ENCODE measurements at places on chromosomes 11 and 22.

GRCh38 chr11:94049351-94049750 is 28.2 kb downstream of the HEPHL1 start:
- DNase-seq = no peak

GRCh38 chr11:34972892-34973291 is 56.5 kb downstream of the PDHX start:
- DNase-seq = peak; percentile 90

- DNase-seq = no peak
Measured at GRCh38 chr11:45266676-45267020, 19.5 kb downstream of the SYT13 start.

- peak; percentile 96 for DNase-seq
Measured at GRCh38 chr11:10304495-10305261, at the start of gene ADM. TSS of gene ADM (plus strand) at chr11:10305073. CDS start at chr11:10305701, 628 bp downstream.

GRCh38 chr22:49155039-49155769 is 672.5 kb downstream of the BRD1 start:
- no peak for DNase-seq

DNA sequence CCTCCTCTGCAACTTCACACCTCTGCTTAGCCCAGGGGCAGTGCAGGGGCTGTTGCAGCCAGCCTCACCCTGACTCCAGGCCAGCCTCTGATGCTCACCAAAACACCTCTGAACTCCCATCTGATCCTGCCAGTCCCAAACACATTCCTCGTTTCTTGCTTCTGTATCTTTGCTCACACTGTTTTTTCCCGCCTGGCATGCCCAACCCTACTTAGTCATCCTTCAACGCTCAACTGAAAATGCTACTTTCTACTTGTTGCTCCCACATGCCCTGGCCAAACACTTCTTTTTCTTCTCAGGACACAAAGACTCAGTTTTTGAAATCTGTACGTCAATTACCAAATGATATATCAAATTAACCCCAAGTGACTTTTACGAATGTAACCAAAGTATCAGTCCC is 140.8 kb upstream of the ZBED5 start:
- DNase-seq = no peak

DNA sequence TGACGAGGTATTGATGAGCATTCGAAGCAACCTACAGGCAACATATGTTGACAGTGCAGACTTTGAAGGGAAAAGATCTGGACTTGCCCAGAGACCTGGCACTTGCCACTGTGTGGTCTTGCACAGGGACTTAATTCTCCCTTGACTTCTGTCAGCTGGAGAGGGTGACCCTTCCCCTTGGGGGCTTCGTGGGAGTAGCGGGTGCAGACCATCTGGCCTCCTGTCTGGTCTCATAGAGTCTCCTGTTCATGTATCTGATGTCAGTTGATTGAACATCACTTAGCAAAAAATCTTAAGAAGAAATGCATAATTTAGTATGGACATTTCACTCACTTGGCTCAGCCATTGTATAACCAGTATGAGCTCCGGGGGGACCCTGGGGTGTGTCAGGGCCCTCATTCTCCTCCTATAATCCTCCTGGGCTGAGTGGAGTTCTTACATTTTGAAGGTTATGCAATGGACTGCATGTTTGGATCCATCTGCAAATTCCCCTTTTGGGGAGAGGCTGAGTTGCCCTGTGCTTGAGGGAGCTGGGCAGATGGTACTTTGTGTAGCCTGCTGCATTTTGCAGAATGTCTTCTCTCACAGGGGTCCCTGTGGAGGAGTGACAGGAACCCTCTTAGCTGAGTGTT is 13.0 kb downstream of the BCR start:
- DNase-seq = no peak

- DNase-seq = peak; percentile 64
Measured at GRCh38 chr22:46110215-46110614, 40.1 kb upstream of the PPARA start.

GRCh38 chr11:83819931-83820549 is 533.9 kb upstream of the CCDC90B start:
- peak; percentile 70 for DNase-seq

- DNase-seq = no peak
Measured at GRCh38 chr22:37298748-37299495, 16.6 kb downstream of the CYTH4 start.

DNA sequence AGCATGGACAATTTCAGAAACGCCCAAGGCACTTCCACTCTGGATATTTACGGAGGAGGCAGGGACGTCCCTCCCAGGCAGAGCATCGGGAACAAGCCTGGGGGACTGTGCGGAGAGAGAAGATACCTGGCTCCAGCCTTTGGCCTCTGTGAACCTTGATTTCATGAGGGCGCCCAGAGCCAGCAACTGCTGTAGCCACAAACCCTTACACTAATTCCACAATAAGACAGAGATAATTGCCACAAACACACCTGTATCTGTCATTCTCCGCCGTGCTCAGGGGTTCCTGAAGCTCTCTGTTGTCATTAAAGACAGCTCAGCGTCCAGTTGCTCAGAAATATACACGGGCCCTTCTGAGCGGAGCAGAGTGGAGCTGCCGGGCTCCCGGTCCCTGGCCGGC is 1292.1 kb downstream of the TBC1D22A start:
- DNase-seq = no peak

DNA sequence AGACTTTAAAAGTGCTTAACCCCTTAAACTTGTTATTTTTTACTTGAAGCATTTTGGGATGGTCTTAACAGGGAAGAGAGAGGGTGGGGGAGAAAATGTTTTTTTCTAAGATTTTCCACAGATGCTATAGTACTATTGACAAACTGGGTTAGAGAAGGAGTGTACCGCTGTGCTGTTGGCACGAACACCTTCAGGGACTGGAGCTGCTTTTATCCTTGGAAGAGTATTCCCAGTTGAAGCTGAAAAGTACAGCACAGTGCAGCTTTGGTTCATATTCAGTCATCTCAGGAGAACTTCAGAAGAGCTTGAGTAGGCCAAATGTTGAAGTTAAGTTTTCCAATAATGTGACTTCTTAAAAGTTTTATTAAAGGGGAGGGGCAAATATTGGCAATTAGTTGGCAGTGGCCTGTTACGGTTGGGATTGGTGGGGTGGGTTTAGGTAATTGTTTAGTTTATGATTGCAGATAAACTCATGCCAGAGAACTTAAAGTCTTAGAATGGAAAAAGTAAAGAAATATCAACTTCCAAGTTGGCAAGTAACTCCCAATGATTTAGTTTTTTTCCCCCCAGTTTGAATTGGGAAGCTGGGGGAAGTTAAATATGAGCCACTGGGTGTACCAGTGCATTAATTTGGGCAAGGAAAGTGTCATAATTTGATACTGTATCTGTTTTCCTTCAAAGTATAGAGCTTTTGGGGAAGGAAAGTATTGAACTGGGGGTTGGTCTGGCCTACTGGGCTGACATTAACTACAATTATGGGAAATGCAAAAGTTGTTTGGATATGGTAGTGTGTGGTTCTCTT is 2.8 kb downstream of the MALAT1 start:
- DNase-seq = peak; percentile 58

GRCh38 chr11:100152766-100153165 is 534.3 kb upstream of the ARHGAP42 start:
- DNase-seq = peak; percentile 72

DNA sequence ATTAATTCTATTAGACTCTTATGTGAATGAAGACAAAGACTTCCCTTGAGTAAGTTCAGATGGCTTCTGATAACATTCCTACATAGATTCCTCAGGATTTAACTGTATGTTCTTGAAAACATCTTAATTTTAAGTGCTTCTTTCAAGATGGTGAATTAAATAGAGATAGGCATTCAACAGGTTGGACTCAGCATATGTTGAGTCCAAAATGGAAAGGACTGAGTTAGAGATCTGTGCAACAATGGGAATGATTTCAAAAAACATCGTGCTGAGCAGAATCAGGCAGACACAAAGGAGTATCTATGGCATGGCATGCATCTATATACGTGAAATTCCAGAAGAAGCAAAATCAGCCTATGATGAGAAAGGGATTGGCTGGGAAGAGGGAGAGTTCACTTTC is 36.2 kb downstream of the ZNF195 start:
- DNase-seq = no peak

GRCh38 chr11:27084518-27084917 is 43.9 kb downstream of the BBOX1 start:
- no peak for DNase-seq

GRCh38 chr11:3796801-3797328 is 489 bp downstream of the NUP98 start:
- DNase-seq = no peak

DNA sequence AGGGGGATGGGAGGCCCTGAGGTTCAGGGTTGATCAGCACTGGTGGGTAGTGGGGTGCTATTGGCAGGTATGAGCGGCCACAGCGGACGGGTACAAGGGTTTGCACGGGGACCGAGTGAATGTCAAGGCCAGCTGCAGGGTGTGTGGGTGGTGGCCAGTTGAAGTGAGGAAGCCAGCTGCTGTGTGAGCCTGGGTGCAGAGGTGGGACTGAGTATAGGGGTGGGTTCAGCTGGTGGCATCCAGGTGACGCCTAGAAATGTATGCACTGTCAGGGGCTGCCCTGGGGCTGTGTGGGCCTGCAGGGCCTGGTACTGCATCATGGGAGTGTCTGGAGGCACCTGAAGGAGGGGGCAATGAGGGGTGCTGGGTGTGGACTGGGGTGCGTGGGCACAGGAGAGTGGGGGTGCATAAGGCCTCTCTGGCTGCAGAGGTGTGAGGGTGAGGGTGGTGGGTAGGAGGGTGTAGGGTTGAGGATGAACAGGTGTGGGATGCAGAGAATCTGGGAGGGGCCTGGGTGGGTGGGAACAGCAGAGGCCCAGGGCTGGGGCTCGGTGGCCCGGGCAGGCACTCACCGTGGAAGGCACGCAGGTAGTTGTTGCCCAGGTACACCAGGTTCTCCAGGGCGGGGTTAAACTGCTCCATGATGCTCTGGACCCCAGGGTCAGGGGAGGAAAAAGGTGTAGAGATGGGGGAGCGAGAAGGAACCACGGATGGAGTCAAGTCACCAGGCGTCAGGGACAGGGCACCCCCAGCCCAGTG is 1.7 kb downstream of the BAIAP2L2 start:
- no peak for DNase-seq

- no peak for DNase-seq
Measured at GRCh38 chr22:20542055-20542454, 34.6 kb downstream of the MED15 start.

GRCh38 chr11:119178166-119178680 is 7.1 kb upstream of the NHERF4 start:
- no peak for DNase-seq

- DNase-seq = peak; percentile 93
Measured at GRCh38 chr11:10398525-10398924, 56.5 kb upstream of the AMPD3 start.

DNA sequence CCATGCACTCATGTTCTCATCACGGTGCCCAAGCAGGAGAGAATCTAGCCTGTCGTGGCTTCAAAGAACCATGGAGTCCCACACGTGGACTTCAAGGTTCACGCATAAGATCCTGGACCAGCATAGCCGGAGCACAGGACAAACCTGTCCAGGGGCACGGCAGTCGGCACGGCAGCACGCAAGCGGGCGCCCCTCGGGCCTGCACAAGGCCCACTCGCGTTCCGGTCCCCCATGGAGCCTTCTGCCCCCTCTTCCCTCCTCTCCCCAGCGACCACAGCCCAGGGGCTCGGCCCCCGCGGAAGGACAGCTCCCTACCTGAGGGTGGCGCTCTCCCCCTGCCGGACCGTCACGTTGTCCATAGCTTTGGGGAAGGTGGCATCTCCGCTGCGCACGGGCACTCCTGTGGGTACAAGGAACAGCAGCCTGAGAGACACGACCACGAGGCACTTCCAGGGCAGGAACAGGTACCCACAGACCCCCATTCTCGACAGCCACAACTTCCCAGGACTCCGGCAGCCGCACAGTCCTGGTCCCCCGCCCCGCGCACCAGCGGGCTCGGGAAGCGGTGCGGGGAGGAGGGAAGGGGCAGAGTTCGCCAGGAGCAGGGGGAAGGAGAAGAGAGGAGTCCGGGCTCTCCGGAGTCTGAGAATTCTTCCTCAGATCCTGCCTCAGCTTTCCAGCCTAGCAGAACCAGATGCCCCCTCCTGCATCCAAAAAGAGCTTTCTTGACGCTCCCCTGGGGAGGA is 589.5 kb downstream of the OPCML start:
- no peak for DNase-seq

- no peak for DNase-seq
Measured at GRCh38 chr22:42834177-42834949, 22.7 kb downstream of the ARFGAP3 start.

DNA sequence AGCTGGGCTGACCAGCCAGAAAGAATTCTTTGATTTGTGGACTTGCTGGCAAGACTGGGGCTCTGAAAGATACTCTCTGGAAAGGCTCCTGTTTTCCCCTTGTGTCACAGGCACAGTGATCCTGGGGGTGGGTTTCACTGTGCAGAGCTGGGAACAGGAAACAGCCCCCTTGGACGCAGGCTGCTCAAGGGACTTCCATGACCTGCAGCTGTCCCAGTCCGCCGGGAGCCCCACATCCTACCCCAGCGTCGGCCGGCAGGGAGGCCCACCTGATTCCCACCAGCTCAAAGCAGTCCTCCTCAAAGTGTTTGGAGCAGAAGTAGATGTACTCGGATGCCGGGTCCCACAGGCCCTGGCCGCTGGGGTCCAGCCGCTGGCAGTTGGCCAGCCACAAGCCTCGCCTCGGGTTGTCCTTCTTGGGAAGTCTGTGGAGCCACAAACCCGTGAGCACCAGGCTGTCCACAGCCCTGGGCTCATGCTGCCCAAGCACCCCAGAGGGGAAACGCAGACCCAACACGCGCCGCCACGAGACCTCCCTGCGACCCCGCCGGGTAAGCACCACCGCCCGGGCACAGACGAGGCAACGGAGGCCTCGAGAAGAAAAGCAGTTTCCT is 824 bp downstream of the THAP7 start:
- DNase-seq = no peak

DNA sequence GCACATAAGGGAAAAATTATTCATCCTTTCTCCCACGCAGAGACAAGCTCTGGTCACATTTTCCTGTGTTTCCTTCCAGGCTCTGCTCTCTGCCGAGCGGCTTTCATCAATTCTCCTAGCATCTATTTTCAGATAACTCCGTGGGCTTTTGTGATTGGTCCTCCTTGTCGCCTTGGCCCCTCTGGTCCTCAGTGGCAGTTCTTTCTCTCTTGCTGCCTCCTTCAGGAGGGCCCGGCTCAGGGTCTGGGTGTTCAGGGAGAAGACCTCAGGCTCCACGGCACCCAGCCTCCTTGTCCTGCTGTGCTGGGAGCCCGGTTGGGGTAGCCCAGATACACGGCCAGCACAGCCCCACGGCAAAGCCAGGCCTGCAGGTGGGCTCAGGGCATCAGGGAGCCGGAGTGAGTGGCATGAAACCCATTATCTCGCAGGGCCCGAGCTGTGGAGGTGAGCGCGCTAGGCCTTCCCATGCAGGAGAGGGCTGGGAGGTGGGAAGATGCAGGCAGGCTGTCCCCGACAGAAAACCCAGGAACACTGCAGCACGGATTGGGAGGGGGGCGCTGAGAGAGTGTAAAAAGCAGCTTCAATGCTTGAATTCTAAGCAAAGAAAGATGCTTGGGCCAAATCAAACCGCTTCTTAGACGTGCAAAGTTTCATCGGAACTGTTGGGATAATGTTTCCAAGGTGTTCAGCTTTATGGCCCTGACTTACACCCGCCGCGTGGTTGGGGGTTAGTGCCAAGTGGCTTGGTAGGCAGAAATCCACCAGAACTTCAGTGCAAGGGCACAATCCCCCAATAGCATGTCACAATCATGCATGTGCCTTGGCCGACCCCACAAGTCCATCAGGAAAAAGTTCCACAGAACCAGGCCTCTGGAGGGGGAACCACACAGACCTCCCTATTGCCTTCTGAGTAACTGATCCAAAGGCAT is 81.9 kb upstream of the WNT7B start:
- peak; percentile 15 for DNase-seq

Measured in M059J (cell line).